ENCODE measurements at places on chromosomes 2 and 18.

GRCh38 chr2:193806088-193806774 lies 1611.5 kb upstream of the TMEFF2 start:
- no peak for DNase-seq

- DNase-seq: peak; percentile 35
These were observed 55.3 kb downstream of the HS1BP3 start for GRCh38 chr2:20595439-20596192.

DNA sequence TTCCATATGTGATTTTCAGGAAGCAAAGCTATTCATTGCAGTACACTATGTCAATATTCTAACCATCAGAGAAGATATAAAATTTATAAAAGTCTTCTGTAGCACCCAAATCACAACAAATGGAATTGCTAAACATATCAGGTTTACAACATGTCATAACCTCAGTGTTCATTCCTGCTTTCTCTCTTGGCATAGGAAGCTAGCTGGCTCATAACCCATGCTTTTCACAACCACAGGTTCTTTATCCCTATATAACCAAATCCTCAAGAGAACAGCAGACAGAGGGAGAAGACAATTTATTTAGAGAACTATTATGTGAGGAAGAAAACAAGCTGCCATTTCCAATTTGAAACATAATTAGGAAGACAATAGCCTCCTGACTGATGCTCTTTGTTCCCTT lies 997.0 kb upstream of the ACVR2A start:
- DNase-seq: no peak

DNA sequence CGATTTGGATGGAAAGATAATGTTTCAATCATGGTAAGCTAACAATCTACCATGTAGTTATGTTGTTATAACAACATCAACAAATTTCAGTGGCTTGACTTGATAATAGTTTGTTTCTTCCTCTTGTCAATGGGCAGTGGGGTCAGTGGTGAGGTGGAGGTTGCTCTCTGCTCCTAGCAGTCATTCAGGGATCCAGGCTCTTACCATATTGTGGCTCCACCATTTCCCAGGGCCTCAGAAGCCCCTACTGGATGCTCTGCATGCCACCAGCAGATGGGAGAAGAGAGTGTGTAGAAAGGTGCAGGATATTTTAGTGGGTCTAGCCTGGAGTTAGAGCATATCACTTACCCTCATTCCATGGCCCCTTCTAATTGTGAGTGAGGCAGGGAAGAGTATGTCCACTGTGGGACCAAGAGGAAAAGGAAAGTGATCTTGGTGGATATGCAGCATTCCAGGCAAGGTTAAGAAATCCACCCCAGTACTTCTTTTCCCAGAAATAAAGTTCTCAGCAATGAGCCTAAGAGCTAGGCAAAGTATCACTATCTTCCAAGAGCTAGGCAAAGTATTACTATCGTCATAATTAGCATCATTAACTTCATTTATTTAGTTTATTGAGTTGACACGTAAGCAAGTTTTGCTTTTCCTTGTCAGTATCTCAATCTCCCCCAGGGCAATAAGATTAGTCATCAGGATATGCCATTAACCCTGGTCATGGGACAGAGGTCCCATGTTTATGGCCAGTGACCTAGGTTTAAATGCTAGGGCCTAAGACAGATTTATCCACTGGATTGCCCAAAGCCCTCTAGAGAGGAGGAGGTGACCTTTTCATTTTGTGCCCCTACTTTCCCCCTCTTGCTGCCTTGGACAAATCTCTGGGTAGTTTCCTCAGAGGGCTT lies 4.2 kb upstream of the IWS1 start:
- no peak for DNase-seq

DNA sequence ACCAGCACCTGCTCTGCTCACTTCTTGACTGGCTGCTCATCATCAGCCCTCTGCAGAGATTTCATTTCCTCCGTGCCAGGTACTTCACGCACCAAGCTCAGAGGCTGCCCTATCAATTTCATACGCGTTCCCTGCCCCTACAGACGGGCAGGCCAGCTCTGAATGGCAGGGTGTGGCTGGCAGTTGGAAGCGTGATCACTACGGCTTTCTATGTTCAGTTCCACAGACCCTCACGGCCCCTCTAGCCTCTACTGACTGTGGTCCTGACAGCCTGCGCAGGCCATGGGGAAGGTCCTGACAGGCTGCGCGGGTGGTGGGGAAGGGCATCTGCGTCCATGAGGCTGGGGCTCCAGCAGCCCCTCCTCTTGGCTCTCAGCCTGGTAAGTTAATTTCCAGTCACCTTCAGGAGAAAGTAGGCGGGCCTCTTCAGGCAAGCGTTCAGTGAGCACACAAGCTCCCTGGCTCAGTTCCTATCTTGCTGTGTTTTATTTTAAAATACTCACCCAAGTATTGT lies 154.8 kb downstream of the ZNF236 start:
- no peak for DNase-seq

DNA sequence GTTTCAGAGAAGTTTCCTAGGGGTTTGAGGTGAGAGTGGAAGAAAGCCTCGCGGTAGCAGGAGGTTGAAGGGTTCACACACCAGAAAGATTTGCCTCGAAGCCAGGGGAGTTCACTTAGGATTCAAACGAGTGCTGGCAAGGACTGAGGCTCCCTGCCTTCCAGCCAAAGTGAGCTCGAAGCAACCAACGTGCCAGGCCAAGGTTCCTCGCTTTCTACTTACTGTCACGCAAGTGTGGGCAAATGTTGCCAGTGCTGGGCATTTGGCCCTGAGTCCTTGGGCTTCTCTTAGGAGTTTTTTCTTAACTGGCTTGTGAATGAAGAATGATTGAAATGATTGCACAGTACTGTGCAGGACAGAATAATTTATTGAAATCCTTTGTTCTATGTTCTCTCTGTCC lies 53.6 kb downstream of the TMEM178A start:
- no peak for DNase-seq

- DNase-seq: no peak
These were observed 135.9 kb downstream of the ZNF407 start for GRCh38 chr18:74733598-74733997.

- peak; percentile 35 for DNase-seq
These were observed 6.3 kb downstream of the RAB12 start for GRCh38 chr18:8615397-8616027.

- DNase-seq: no peak
These were observed 546.4 kb upstream of the SOX11 start for GRCh38 chr2:5145801-5146200.

DNA sequence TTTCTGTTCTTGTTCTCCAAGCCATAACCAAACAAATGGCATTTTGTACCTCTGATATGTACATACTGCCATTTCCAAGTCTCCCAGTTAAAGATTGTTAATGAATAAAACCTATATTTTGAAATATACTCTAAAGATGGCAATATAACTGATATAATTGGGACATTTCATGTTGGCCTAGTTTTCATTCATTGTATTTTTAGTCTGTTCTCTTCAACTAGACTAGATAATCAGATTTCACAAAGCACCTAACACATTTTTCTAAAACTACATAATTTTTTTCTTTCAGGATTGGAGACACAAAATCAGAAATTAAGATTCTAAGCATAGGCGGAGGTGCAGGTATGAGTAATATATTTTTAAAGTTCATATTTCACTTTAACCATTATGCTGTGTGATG lies 5.6 kb downstream of the HNMT start:
- DNase-seq: no peak

GRCh38 chr2:144702051-144702450 lies 182.1 kb upstream of the ZEB2 start:
- DNase-seq: no peak

DNA sequence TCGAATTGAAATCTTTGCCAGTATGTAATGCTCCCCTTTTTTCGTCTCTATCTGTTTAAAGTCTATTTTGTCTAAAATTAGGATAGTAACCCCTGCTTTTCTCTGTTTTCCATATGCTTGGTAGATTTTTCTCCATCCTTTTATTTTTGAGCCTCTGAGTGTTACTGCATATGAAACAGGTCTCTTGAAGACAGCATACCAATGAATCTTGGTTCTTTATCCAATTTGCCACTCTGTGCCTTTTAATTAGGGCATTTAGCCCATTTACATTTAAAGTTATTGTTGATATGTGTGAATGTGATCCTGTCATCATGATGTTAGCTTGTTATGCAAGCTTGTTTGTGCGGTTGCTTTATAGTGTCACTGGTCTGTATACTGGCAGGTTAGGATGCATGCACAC lies 490.8 kb upstream of the VWC2L start:
- DNase-seq: no peak

DNA sequence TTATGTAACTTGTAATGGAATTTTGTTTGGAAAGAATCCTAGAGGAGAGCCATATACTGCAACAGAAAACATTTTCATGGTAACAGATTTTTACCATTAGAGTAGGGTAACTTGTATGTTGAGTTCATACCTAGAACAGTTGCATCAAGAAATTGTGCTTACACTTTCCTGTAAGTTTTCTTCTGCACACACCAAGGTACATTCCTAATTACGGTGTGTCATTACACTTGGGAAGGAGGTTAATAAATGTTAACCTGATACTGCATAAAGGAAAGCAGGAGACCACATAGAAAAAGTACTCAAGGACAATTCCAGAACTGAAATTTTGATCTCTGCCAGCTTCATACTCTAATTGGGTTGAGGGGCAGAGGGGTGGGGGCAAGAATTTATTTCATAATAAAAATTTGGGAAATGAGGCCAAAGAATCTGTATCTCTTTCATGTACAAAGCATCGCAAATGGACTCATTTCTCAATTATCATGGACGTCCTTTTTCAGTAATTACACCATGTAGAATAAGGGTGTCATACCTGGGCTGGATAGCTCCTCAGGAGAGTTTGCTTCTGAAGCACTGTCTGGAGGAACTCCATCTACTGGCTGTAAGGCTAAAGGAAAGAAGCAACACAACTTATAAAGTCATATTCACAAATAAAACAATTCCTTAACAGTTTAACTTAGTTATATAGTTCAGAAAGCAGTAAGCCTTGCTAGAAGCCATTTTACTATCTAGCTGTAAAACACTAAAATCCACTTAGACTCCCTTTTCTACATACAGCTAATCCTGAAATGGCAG lies 82.8 kb upstream of the GRB14 start:
- no peak for DNase-seq

DNA sequence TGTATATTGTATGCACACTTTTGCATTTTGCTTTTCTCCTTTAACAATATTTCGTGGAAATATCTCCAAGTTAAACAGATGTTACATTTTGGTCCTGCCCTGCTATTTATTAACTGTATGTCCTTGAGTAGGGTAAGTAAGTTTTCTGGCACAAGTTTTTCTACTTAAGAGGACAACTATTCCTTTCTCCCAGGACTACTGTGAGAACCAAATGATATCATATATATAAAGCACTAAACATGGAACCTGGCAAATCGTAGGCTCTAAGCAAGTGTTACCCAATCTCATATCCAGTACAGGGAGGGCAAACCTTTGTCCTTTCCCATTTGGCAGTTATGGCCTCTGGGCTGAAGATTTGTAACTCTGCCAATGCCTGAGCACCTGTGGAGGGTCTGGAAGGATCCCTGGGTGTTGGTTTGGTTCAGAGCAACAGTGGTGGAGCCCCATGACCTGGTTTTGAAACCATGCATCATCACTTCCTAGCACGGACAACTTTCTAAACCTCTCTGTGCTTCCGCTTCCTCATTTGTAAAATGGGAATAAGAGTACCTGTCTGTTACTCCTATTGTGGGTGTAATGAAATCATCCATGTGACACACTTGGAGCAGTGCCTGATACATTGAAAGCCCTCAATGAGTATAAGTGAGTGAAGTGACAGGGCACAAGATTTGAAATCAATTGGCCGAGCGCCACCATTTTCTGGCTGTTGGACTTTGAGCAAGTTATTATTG lies 28.3 kb upstream of the ICOS start:
- no peak for DNase-seq

- DNase-seq: peak; percentile 89
These were observed 20.6 kb downstream of the RPL37A start for GRCh38 chr2:216519154-216519762.

DNA sequence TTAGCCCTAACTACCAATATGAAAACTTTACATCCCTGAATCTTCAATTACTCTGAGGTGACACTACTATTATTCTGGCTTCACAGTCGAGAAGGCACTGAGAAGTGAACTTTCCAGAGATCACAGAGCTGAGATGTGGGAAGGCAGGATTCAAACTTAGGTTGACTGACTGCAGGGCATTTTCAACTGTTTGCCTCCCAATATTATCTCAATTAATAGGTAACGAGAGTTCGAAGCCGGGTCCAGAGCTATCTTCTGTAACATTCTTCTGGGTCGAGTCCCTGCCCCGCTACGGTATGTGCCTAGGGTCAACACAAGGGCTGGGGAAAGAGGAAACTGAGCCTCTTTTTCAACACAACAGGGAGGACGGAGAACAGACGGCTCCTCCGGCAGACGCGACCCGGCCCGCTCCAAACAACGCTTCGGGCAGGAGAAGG lies 740 bp downstream of the CHMP3 start:
- DNase-seq: no peak

DNA sequence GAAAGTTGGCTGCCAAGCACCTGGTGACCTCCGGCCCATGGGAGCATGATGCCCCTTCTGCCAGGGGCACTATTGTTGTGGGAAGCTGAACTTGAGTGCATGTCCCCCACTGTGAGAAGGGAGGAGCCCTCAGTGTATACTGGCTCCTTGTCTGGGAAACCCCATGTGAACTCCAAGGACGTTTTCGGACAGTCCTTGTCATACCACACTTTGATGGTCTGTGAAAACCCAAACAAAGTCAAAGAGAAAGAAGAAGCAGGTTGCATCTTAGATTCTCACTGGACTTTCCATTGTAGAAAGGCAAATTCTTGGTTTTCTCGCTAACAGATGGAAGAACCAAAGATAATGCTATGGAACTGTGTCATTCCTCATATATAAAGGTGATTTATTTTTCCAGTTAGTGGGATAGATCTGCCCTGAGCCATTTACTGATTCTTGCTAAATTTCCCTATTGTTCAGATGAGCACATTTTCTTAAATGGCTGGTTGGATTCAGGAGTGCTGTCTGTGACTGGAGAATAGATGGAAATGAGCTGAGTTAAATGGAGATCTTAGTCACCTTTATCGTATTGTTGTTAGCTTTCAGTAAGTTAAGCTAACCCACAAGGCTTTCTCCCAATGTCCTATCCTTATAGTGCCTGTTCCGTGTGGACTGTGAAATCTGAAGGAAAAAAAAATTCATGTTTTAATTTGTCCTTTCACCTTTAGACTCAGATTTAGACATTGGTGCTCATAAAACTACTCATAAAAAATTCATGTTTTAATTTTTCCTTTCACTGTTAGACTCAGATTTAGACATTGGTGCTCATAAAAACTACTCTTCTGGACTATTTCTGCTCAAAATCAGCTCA lies 166.6 kb downstream of the ACTR3 start:
- DNase-seq: no peak

- peak; percentile 83 for DNase-seq
These were observed 42.0 kb downstream of the MCFD2 start for GRCh38 chr2:46873604-46874068.

DNA sequence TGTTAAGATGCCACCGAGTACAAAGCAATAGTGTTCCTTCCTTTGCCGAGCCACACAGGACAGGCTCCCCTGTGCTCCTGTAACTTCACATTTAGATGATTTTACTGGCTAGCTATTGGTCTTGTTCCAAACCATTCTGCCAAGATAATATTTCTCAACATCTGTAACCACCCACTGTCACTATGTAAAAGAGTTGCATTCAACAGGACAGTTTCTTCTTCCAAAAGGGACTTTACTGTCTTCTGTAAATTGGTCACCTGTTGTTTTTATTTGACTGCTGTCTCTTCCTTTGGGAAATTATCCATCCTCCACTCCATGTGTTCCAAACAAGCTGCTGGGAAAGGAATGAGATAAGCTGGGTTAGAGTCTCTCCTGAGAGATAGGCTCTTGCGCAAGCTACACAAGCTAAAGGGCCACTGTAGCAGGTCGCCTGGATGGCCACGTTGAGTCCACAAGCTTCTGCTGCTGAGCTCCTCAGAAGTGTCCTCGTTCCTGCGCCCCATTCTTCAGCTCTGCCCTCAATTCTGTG lies 14.4 kb upstream of the BZW1 start:
- peak; percentile 21 for DNase-seq

All from uterus (tissue), 4 donors.